MM.1S (cell line): ENCODE measurements at places on chromosomes 1 and 21.
A peak's percentile ranks its signal among the peaks of the same experiment; 100 is the strongest.

GRCh38 chr1:42689912-42690311 lies 7.7 kb downstream of the YBX1 start:
- DNase-seq = no peak

GRCh38 chr1:46394108-46394871 lies at the start of gene FAAH:
TSS of gene FAAH (plus strand) at chr1:46394317. CDS start at chr1:46394349, 32 bp downstream.
- DNase-seq = peak; percentile 85

DNA sequence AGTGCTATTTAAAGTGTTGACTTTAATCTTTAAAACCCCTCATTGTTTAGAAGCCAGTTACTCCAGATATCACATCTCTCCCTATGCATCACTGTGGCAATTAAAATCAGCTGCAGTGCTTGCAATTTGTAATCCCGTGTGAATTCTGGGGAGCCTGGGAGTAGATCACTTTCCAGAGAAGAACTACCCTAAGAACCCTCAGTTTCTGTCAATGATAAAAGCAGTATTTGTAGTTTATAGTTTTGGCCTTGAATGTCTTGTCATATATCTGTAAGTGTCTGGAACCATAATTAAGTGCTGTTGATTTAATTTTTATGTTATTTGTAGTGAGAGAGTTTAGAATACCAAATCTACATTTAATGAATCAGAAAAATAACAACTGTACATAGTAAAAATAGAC lies 5.5 kb upstream of the SPAG17 start:
- DNase-seq = no peak

DNA sequence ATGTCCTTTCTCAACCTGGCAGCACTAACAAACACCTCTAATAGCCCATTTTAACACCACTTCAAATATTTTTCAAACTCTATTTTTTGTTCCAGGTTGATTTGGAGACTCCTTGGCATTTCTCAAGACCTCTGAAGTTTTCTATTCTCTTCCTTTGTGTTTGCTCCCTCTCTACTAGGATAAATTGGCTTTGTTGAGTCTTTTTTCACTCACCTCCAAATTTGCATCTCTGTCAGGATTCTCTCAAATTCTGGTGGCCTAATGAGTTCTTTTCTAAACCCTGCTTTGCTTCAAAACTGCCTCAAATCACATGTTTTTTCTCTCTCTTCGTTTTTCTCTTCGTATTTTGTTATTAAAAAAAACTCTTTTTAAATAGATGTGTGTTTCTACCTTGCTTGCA lies 582.2 kb upstream of the ADGRL4 start:
- DNase-seq = no peak

- DNase-seq = no peak
Measured at GRCh38 chr1:118926261-118926660, 61.9 kb downstream of the TBX15 start.

GRCh38 chr1:44785501-44786137 lies 2.4 kb downstream of the BEST4 start:
- DNase-seq = no peak

DNA sequence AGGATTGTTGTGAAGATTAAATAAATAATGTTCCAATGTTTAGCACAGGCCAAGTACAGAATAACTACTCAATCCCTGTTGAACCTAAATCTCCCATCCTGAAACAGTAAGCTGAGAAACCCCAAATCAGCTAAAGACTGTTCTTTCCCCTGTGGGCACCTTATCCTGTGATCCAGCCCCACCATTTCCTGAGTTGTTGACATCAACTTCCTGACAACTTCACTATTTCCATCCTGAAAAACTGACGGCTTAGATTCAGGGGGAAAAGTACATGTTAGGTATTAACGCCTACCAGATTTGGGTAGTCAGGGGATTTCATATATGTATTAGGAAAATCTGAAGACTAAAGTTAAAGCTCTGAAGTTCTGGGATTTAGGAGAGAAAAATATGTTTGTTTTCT lies 51.7 kb upstream of the PALMD start:
- DNase-seq = no peak

- DNase-seq = peak; percentile 74
Measured at GRCh38 chr1:174874331-174875053, 125.3 kb upstream of the CACYBP start.

DNA sequence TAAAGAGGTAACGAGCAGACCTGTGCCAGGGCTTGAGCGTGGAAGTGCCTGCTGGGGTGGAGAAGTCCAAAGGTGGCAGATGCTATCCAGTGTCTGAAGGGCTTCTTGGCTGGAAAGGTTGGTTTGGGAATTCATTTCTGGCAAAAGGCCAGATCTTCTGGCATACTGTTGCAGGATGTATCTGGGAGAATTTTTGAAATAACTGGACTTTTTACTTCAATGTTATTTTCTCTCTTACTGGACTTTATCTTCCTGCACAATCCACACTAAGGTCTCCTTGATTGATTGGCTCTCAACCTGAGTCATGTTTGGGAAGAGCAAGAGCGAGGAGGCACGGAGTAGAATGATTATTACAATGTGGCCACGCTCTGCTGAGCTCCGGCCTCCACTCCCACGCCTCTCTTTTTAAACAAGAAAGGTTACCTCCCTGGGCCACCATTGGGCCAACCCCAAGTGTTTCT lies 278.4 kb downstream of the TM2D1 start:
- DNase-seq = no peak

- DNase-seq = no peak
Measured at GRCh38 chr1:184908506-184908905, 65.8 kb downstream of the NIBAN1 start.

DNA sequence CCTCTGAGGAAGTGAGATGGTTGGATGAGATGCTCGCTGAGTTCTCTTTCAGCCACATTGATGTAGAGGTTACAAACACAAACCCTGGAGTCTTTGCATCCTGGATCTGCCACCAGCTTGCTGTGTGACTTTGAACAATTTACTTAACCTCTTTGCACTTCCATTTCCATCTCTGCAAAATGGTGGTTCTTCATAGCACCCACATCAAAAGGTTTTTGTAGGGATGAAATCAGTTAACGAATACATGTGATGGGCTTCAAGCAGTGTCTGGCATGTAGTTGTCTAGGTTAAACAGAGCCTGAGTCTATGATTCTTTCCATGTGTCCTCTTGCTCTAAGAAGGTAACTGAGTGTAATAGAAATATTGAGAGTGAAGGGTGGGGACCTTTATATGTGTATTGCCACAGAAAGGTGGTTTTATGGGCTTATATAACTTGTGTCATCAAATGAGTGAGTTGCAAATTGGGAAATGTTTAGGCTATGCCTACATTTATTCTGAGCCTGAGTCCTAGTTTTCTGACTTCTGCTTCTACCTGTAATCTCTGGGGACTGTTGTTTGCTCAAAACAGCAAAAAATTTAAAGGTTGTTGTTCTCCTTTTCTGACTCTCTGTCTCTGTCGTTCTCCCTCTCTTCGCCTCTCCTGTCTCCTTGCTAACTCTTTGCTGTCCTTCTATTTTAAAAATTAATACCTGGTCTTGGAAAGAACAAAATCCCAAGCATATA lies 27.3 kb upstream of the LRRN2 start:
- DNase-seq = no peak

- DNase-seq = no peak
Measured at GRCh38 chr1:189301235-189301634, 1176.4 kb downstream of the BRINP3 start.

DNA sequence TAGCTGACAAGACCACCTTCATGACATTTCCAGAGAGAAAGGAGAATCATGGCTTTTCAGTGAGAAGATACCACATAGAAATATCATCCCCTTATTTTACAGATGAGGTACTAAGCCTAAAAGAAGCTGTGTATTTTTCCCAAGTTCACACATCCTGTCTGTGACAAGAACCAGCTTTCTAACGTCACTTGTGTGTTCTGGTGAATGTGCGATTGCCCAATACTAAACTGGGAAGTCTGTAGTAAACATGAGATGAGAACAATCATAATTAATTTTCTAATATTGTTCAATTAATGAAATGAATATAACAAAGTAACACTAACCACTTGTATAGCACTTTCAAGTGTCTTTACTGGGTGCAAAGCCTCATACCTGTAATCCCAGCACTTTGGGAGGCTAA lies 46.0 kb downstream of the PTGER3 start:
- DNase-seq = no peak

DNA sequence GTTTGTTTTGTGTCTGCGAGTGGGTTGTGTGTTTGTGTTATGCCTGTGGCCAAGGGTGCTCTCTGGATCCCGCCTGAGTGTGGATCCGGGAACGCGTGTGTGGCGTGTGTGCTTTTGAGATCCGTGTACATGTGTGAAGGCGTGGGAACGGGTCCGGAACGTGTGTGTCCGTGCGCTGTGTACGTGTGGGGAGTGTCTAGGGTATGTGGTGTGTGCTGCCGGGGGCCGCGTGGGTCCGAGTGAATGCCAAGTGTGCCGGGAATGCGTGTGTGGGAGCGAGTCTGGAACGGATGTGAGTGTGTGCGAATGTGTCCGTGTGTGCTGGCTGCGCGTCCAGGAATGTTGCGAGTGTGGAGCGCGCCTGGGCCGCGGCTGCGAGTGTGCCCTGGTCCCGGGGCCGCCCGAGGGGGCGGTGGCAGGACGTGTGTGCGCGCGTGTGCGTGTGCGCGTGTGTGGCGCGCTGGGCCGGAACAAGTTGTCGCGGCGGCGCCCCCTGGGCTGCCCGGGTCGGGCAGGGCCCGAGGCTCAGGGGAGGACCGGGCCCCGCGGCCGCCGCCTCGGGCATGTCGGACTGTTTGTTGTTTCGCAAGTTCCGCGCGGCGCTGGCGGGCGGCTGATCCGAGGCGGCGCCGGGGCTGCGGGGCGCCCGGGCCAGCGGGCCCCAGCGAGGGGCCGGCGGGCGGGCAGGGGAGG lies 953 bp downstream of the PTPRU start:
- no peak for DNase-seq

- DNase-seq = no peak
Measured at GRCh38 chr1:35181790-35182455, 11.0 kb downstream of the SFPQ start.

- no peak for DNase-seq
Measured at GRCh38 chr1:232974971-232975370, 24.6 kb downstream of the NTPCR start.

DNA sequence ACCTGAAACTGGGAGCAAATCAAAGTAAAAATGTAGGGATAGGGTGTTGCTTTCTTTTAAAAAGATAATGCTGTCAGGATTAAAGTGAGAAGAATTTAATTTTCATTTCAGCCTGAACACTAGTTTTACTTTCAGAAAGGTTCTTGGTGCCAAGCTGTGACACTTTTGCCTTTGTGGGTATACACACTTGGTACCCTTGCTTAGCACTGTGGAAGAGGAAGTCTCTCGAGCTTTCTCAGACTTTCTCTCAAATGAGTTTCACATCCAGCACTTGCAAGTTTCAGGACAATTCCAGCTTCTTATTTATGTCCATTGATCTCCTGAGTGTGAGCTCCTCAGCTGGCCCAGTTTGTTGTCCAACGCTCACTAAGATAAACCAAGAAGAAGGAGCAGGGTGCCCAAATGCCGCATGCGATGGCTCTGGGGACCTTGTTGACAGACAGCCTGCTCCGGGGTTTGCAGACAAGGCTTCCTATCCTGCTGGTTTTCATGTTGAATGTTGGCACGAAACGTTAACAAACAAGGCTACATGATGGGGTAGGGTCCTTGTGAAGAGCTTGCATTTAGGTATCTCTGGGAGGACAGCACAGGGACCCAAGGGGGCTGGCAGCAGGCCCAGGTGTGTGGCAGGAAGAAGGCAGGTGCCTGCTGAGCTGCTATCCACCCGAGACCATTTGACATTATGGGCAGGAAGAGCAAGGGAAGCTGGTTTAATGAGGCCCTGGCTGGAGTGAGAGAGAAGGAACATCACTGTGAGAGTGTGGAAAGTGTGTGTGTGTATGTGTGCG lies 79.7 kb downstream of the POFUT2 start:
- no peak for DNase-seq

DNA sequence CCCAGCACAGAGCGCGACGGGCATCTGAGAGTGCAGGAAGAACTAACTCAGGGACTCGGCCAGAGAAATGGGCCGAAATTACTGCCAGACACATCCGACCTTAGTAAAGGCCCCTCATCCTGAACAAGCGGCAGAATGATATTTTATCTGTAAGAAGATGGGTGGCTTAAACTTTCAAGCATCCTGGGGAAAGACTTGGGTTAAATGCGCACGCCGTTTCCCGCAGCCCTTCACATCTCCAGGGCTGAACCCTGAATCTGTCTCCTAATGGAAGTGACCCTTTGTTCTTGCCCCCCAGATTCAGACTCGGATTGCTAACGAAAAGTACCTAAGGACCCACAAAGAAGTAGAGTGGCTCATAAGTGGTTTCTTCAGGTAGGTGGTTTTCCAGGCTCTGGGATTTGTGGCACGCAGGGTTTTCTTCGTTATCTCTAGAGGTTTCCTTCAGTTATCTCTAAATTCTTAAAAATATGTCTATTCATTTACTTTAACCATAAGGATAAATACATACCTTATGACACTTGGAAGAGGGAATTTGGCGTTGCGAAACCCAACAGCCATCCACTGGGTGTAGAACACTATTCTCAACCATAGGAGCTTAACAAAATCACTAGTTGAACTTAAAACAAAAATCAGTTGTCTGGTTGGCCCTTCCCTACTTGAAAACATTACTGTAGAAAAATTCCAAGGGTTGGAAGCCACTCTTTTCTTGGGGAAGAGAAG lies 627 bp downstream of the RIIAD1 start:
- DNase-seq = no peak

GRCh38 chr1:93604411-93604810 lies 77.2 kb downstream of the BCAR3 start:
- no peak for DNase-seq

DNA sequence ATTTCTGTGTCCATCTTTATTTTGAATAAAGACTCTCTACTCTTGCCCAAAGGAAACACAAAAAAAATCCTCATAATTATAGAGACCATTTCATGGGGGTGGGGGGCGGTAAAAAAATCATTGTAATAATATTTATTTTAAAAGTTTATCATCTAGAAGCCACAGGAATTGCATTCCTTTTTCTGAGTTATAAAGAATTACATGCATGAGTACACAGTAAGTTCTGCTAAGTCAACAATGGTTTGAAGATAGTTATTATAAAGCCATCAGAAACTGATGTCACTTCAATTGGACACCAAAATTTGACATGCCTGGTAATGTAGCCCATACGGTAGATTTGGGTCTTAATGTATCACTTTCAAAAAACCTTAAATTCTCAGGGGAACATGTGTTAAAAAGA lies 478.1 kb upstream of the NR5A2 start:
- DNase-seq = no peak

GRCh38 chr1:207412845-207413244 lies 41.3 kb upstream of the CR2 start:
- DNase-seq = no peak
